ENCODE measurements at places on chromosomes 6 and 20.

GRCh38 chr6:167699141-167699931 is 127.4 kb upstream of the AFDN start:
- DNase-seq: peak; percentile 5

DNA sequence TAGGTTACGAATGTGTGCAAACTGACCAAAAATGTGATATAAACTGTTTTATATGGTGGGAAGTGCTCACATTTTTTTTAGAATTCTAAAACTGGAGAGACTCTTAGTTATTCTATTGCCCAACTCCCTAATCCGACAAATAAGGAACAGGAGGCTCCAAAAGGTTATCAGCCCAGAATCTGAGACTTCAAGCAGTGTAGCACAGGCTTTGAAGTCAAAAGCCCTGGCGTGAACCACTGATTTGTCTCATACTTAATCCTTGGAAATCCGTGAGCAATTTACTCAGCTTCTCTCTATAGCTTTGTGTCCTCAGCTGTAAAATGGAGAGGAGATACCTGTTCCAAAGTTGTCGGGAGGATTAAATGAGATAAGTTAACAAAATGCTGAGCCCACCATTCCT is 368.8 kb upstream of the SASH1 start:
- no peak for DNase-seq

- DNase-seq: no peak
Measured at GRCh38 chr6:109892451-109893435, 85.4 kb upstream of the GPR6 start.

- no peak for DNase-seq
Measured at GRCh38 chr20:704726-705125, 29.1 kb upstream of the SCRT2 start.

- DNase-seq: no peak
Measured at GRCh38 chr6:16471222-16471909, 233.0 kb downstream of the GMPR start.

GRCh38 chr6:125444006-125444923 is 142.5 kb upstream of the HDDC2 start:
- no peak for DNase-seq

DNA sequence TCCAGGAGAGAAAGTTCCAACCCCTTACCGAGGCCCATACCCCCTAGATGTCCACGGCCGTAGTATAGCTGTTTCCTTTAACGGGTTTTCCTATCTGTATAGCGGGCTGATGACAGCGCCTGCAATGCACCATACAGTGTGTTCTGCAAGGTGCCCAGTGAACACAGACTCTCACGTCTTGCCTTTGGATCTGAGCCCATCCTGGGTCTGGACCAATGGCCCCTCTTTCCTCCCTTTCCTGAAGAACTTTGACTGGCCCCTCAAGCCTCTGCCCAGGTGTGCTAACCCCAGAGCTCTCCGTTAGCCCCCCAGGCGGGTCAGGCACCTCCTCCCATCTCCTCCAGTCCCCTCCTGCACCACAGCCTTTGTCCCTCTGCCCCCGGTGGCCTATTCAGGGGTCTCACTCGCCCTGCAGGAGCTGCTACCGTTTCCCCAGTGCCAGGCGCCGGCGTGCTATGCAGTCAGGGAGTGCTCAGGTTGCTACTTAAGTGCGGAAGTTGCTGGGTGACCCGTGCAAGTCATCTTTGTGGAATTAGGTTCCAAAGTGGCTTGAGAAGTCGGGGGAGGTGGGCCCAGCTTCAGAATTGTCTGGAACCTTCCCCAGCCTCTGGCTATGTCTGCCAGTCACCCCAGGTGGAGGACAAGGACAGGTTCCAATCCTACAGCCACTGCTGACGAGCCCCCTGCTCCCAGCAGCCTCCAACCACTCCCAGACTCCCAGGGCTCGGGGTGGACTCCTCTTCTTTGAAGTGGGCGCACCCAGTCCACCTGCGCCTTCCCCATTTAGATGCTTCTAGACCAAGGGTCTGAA is 35.0 kb upstream of the ZBP1 start:
- DNase-seq: no peak

Data from fibroblast of skin of left quadriceps (primary cell).